ENCODE measurements at places on chromosomes 4 and X.

- no peak for DNase-seq
Observed at GRCh38 chr4:180190382-180190781, 2052.8 kb upstream of the TENM3 start.

DNA sequence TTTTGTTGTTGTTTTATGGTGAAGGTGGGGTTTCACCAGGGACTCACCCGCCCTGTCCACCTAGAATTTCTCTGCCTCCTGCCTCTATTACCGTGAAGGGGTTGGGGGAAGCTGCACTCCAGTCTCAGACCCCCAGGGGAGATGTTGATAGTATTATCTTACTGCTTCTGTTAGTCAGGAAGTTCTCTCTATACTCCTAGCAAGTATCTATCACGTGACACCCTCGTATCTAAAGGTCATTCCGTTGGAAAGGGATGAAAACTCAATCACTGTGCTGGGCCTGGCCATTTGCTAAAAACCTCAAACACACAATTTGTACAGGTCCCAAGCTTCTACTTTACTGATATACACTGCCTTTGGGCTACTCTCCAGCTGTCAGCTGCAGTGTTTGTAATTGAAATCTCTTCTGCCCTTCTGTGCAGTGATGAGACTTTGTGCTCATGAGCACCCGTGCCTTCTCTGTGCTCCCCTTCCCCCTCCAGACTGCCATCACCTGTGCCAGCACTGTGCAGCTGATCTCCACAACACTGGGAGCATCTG lies 188.5 kb upstream of the ANXA3 start:
- DNase-seq = no peak

DNA sequence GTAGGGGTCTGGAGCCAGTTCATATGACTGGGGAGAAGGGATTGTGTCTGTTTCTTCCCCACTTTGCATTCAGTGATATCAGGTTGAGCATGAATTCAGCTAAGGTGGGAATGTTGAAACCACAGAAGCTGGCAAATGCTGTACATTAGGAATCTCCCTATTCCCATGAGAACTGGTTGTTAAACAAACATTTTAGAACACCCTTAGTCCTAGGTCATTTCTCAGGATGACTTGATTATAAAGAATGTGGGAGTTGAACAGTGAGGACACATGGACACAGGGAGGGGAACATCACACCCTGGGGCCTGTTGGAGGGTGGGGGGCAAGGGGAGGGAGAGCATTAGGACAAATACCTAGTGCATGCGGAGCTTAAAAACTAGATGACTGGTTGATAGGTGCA lies 62.6 kb upstream of the LIMCH1 start:
- DNase-seq = no peak

DNA sequence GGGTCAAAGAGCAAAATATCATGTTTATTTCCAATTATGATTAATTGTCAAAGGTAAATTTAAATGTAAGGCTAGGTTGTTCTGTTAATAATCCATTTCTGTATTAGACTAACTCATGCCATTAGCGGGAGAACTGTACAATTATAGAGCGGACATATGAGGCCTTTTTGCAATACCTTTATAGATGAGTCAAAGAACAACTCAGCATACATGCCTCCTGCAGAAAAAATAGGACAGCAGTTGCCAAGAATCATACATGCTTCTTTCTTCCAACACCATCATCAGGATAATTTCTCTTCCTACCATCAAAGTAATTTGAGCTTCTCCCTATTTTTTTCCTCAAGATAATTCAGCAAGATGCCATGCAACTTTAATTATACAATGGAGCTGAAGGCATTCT lies 917.8 kb downstream of the ADGRL3 start:
- no peak for DNase-seq

DNA sequence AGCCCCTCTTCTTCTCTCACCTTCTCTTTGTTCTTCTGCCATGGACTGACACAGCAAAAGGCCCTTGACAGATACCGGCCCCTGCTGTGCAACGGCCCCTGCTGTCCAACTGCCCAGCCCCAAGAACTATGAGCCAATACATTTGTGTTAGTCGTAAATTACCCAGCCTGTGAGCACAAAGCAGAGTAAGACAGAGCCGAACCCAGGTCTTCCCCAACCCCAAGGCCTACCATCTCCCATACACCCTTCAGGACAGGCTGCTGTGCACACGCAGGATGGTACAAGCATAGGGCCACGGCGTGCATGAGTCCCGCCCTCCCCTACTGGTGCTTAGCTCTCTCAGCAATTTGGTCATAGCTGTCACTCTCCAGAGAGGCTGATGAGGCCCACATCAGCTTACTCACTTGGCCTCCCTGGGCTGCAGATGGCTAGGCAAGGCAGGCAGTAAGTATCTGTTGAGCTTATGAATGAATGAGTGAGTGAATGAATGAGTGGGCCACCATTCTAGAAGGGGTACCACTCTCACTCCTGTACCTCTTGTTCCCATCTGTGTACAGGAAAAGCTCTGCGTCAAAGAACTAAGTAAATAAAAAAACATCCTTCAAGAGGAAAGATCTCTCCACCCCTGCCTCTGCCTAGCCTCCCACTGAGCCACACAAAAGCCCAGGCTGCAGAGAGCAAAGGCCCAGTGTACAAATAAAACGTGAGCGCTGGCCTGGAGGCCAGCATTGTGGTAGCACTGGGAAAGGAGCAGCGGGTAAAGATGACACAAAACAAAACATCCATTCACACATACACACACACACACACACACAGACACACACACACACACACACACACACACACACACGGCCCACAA lies 13.9 kb downstream of the WDR1 start:
- DNase-seq = no peak

- peak; percentile 22 for DNase-seq
Observed at GRCh38 chrX:129984111-129984958, 1.9 kb downstream of the BCORL1 start.

GRCh38 chrX:65536291-65536690 lies 1.7 kb upstream of the LAS1L start:
- no peak for DNase-seq

- DNase-seq = no peak
Observed at GRCh38 chr4:157052429-157053040, 23.4 kb upstream of the GLRB start.

GRCh38 chr4:19562456-19562855 lies 689.2 kb upstream of the SLIT2 start:
- DNase-seq = no peak

GRCh38 chrX:150377005-150377404 lies 13.9 kb downstream of the MAMLD1 start:
- no peak for DNase-seq

DNA sequence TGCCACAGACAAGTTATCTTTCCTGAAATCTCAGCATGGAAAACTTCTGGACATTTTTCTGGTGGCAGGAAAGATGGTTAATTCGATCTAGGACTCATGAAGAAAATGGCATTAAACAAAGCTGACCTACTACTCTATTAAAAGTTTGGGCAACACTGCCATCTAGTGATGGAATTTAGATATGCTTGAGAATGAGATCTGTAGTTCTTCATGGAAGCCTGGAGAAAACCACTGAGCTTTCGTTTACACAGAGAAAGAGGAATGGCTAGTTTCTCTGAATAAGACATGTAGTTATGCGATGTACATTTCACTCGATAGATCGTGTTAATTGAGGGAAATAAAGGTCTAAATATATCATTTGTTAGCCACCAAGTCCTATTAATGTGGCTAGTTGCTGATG lies 51.7 kb upstream of the CHRDL1 start:
- peak; percentile 31 for DNase-seq

- no peak for DNase-seq
Observed at GRCh38 chrX:150990910-150991309, 7.8 kb downstream of the HMGB3 start.

- no peak for DNase-seq
Observed at GRCh38 chr4:145320294-145320693, 139.9 kb upstream of the OTUD4 start.

DNA sequence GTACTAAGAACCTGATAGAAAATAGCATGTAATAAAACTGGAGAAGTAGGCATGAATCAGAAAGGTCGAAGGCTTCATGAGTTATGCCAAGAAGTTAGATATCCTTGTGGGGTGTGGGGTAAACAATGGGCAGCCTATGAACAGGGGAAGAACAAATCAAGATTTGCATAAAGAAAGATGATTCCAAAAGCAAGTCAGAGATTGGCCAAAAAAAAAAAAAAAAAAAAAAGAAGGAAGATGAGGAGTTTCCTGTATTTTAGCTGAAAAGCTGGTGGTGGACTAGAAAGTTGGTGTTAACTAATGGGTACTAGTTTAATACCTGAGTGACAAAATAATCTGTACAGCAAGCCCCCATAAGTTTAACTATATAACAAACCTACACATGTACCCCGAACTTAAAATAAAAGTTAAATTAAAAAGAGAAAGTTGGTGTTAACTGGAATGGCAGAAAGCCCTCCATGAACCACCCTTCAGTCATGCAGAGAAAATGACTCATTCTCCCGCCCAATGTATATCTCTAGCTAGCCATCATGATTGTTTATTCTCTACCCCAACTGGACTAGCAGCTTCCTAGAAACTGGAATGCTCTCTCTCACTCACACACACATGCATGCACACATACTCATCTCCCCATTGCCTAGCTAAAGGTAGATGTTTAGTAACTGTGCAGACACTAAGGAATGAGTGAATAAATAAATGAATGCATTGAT lies 41.7 kb downstream of the ATP11C start:
- DNase-seq = no peak

GRCh38 chr4:5712517-5712916 lies 1.5 kb downstream of the EVC start:
- no peak for DNase-seq

DNA sequence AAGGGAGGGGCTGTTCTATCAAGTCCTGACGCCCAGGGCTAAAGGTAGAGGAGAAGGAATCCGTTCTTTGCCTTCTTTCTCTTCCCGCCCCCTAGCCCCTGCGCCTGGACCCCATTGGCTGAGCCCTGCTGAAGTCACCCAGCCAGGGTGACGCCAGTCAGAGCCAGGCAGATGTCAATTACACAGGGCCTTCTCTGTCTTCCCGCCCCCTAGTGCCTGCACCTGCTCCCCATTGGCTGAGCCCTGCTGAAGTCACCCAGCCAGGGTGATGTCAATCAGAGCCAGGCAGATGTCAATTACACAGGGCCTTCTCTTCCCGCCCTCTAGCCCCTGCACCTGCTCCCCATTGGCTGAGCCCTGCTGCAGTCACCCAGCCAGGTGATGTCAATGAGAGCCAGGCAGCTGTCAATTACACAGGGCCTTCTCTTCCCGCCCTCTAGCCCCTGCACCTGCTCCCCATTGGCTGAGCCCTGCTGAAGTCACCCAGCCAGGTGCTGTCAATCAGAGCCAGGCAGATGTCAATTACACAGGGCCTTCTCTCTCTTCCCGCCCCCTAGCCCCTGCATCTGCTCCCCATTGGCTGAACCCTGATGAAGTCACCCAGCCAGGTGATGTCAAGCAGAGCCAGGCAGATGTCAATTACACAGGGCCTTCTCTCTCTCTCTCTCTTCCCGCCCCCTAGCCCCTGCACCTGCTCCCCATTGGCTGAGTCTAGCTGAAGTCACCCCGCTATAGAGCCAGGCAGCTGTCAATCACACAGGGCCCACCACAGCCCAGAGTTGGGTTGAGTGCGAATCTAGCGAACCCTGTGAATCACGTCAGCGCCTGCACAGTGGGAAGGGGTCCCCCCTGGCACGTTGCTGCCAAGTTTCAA lies 46.4 kb downstream of the ASMT start:
- peak; percentile 96 for DNase-seq

GRCh38 chrX:71017396-71017939 lies 50.7 kb downstream of the SNX12 start:
- no peak for DNase-seq

- DNase-seq = no peak
Observed at GRCh38 chrX:15866147-15866546, 11.5 kb upstream of the AP1S2 start.

DNA sequence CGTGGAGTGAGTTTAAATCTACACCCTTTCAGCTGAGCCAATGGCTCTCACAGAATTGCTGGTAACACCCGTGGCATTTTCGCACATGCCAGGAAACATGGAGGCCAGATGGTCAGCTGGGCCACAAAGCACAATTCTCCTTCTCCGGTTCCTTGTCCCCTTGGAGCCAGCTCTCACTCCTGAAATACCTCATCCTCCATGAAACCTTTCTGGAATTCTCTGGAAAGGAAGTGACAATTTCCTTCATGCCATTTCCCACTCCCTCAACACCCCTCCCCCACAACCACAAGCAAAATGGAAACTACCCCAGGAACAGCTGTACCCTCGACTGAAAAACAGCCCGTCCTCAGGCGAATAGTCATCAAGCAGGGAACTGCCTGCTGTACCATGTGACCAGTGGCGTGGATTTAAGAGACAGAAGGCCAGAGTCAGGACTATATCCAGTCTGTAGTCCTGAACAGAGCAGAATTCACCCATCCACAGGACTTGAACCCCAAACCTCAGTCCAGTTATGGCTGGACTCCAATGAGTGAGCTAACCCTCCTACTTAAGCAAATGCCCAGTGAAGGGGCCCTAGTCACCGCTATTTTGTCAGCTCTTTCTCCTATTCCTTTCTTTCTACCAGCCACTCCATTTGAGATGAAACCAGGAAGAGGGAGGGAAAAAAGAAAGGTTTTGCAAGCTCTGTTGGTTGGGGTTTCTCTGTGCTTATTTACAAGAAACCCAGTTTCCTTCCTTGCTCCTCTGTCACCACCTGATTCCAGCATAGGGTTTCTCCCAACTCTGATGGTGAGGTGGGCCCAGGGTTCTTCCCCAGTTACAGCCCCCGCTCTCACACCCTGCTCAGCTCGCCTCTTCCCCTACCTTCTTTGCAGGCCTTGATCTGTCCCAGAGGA lies 24.5 kb downstream of the ELF4 start:
- DNase-seq = no peak

GRCh38 chrX:46559062-46559461 lies 13.8 kb upstream of the ZNF674 start:
- no peak for DNase-seq

GRCh38 chr4:76108467-76109181 lies 34.1 kb downstream of the ART3 start:
- no peak for DNase-seq

GRCh38 chr4:172202480-172203076 lies 389.4 kb downstream of the GALNTL6 start:
- DNase-seq = no peak

GRCh38 chr4:8681391-8681790 lies 88.8 kb downstream of the CPZ start:
- DNase-seq = no peak

- no peak for DNase-seq
Observed at GRCh38 chrX:154990496-154990895, 32.0 kb downstream of the F8 start.

GRCh38 chr4:143021384-143021783 lies 163.3 kb upstream of the USP38 start:
- no peak for DNase-seq

- DNase-seq = no peak
Observed at GRCh38 chr4:181822005-181822375, 421.2 kb upstream of the TENM3 start.

GRCh38 chrX:45323387-45323786 lies 122.7 kb upstream of the DIPK2B start:
- no peak for DNase-seq

Measured in CD4-positive, alpha-beta T cell treated with Interleukin-6 at 100 ng/mL for 8 hours (primary cell).